ENCODE measurements at places on chromosomes 7 and 10.

- peak; percentile 84 for DNase-seq
Observed at GRCh38 chr10:79101560-79102497, 33.1 kb downstream of the ZMIZ1 start.

- DNase-seq, result no peak
Observed at GRCh38 chr10:100143756-100144155, 42.1 kb downstream of the ERLIN1 start.

GRCh38 chr10:107577221-107577620 is 412.7 kb upstream of the SORCS1 start:
- DNase-seq, result no peak

DNA sequence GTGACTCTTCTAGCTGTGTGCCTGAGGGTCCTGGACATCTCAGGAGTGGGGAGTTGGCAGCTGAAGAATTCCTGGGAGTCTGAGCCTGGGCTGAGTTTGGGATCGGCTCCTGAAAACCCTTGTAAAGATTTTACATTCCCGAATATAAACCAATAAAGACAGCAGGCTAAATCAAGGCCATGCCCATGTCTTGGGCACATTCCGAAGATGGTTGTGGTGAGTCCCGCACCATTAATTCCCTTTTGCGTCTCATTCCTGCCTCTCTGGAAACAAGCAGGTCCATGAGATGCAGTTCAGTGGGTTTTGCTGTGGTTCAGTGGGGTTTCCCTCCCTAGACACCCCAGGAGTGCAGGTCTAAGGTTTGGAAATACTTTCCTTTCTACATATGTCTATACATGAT is 90.9 kb downstream of the COL26A1 start:
- DNase-seq, result no peak

- no peak for DNase-seq
Observed at GRCh38 chr10:69007260-69007659, 18.7 kb downstream of the KIFBP start.

GRCh38 chr7:91491868-91492267 is 227.6 kb downstream of the FZD1 start:
- DNase-seq, result no peak
